ENCODE measurements at places on chromosomes 6 and 20.

GRCh38 chr6:7674291-7674690, 51.6 kb upstream of the BMP6 start:
- DNase-seq = no peak

- no peak for DNase-seq
Measured at GRCh38 chr6:108832738-108833137, 15.5 kb upstream of the ARMC2 start.

GRCh38 chr6:83592770-83593394, 80.5 kb downstream of the PRSS35 start:
- no peak for DNase-seq

- no peak for DNase-seq
Measured at GRCh38 chr6:129605967-129606366, 104.0 kb downstream of the ARHGAP18 start.

- no peak for DNase-seq
Measured at GRCh38 chr20:33673410-33674293, 576 bp downstream of the NECAB3 start.

DNA sequence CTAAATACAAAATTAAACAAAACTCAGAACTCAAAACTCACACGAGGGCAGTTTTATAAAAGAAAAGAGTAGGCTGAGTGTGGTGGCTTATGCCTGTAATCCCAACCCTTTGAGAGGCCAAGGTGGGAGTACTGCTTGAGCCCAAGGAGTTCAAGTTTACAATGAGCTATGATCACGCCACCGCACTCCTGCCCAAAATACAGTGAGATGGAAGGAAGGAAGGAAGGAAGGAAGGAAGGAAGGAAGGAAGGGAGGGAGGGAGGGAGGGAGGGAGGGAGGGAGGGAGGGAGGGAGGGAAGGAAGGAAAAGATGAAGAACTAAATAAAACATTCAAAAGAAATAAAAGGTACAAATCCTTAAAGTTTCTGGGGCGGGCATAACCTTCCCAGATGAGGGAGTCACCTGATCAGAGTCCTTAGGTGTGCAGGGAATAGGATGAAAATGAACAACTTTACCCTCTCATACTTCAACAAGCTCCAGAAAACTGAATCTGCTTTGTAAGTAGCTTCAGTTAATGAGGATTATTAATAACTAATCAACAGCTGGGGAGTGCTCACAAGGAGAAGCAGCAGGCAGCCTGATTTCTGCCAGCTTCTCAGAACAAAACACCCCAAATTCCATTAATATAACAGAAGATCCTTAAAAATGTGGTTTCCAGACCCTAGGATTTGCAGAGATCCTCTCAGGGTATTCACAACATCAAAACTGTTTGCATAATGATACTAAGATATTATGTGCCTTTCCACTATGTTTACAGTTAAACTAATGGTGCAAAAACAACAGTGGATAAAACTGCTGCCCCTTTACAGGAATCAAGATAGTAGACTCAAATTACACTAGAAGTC, 21.8 kb downstream of the LMBRD1 start:
- DNase-seq = no peak

GRCh38 chr6:110876806-110877564, 2.4 kb downstream of the AMD1 start:
- DNase-seq = no peak

GRCh38 chr6:35810971-35811698, 6.0 kb downstream of the LHFPL5 start:
- DNase-seq = no peak

DNA sequence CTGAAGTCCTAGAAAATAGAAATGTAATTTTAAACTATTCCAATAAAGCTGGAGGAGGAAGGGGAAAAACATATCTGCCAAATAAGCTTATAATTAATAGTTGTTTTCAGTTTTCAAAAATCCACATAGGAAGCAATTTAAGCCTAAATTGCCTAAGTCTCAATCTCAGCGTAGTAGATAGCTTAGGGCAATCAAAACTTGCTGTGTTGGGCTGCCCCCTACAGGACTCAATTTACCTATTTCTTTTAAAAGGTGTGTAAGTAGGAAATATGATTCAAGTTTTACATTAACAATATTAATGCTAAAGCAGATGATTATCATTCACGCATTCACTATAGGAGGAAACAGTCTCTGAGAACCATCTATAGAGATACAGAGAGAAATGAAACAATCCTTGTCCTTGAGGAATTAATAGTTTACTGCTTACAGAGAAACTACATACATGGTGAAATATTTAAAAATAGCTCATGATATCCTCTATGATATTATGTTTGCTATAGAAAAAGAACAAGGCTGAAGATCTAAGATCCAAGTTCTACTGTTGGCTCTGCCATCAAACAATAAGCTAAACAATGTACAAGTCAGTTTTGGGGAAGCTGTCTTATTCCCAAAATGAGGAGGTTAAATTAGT, 102.1 kb downstream of the ATG5 start:
- peak; percentile 84 for DNase-seq

DNA sequence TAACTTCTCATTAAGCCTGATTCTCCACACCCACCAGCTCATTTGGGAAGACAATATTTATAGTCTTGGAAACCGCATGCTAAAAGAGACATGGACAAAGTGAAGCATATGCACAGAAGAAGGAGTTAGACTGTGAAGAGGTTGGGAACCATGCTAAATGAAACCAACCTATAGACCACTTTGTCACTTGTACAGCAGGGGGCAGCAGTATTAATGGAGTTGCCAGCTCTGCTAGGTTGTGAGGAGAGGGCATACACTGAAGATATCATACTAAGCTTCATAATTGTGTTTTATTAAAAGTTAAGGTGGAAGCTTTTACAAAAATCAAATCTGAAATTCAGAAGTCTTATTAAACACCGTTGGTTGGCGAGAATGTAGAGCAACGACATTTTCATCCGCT, 38.3 kb upstream of the HMGCLL1 start:
- DNase-seq = no peak

- no peak for DNase-seq
Measured at GRCh38 chr20:15654208-15654649, 919.0 kb downstream of the KIF16B start.

GRCh38 chr6:3308106-3308505, 49.4 kb downstream of the PSMG4 start:
- DNase-seq = no peak

DNA sequence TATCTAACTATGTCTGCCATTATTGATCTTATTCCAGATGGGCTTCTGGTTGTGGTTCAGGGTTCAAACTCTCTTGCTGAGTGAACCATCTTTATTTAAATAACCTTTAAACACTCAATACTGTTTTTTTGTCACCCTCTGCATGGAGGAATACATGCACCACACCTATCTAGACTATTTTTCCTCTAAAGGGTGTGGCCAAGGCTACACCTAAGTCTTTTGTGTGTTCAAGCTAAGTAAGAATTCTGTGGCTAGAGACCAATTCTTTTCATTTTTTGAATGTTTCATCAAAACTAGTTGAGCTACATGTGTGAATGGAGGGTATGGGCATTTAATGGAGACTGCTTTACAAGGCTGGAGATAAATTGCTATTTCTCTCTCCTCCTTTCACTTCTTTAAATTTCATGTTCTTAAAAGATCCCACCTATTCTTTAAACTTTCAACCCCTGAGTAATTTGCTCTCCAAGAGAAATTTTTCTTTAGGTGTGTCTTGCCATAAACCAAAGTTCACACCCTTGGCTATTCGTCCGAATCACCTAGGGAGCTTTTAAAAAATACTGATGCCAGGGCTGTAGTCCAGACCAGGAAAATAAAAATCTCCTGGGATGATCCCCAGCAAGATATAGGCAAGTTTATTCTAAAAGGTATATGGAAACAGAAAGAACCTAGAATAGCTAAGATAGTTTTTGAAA, 24.8 kb upstream of the MBOAT1 start:
- no peak for DNase-seq

GRCh38 chr20:9520086-9520485, 5.7 kb downstream of the LAMP5 start:
- no peak for DNase-seq

- DNase-seq = no peak
Measured at GRCh38 chr6:167952512-167952859, 45.0 kb upstream of the KIF25 start.

DNA sequence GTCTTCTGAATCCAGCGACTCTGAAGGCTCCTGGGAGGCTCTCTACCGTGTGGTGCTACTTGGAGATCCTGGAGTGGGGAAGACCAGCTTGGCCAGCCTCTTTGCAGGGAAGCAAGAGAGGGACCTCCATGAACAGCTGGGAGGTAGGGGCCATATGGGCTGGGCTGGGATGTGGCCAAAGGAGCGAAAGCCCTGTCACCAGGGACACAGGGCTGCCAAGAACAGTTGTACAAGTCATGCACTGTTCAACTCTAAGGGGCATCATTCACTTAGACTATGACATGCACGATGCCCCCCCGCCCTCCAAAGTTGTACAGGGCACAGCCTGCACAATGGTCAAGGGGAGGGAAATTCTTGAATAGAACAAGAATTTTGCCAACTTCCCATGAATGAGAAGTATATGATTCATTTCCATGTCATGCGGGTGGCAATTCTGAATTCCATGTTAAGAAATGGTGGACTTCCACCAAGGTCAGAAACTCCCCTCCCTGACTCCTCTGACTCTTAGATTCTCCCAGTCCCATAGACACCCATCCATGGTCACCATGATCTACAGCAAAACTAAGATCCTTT, 1.6 kb downstream of the REM1 start:
- no peak for DNase-seq

DNA sequence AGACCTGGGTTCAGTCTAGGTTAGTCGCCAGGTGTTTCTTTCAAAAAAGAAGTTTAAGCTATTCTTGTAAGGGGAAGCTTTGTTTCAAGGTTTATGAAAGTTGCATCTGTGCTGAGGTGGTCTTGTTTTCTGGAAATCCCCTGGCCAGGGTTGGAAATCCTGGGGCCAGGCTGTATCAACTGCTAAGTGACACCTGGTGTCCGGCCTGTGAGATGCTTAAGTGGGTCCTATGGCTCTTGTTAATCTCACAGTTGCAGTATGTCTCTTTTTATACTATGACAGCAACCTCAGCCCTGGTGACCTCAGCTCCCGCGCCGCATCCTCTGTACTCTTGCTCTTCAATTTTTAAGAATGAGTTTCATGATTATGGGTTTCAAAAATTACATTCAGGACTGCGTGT, 72.0 kb downstream of the CHMP4B start:
- no peak for DNase-seq

- peak; percentile 63 for DNase-seq
Measured at GRCh38 chr6:143337201-143337949, 113.1 kb downstream of the ADAT2 start.

DNA sequence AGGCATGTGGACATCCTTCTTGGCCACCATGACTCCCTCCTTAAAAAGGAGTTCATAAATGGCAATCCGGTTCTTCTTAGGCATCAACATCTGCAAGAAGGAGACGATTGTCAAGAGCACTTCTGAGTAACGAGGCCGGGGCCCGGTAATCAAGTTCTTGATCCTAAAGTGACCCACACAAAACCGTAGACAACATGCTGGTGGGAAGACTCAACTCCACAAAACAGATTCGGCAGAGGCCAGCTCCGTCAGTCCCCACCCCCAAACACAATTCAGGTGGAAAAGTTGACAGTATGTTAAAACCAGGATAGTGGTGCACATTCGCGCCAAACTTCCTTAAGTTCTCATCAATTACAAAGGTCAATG, 754 bp downstream of the RPS10 start:
- no peak for DNase-seq

- no peak for DNase-seq
Measured at GRCh38 chr6:35309611-35310264, 12.1 kb downstream of the DEF6 start.

DNA sequence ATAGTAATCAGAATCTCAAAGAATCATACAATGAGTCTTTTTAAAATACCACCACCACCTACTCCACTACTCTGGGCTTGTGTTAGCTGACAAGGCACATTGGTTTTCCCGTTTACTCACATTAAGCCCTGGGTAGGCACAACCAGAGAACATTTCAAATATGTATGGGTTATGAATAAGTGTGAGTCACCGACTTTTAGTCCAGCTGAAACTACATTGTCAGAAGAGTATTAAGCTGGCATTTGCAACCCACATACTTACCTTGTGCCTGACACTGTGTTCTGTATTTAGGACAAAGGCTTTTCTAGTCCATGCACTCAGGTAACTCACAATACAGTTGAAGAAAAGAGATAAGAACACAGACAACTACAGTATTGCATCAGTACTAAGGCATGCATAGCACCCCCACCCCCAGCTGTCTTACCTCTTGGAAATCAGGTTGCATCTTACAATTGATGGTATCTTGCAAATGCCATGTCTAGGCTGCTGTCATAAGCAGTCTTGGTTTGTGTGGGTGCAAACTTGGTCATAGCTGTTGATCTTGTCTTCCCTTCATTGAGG, 40.3 kb upstream of the AHI1 start:
- peak; percentile 34 for DNase-seq

DNA sequence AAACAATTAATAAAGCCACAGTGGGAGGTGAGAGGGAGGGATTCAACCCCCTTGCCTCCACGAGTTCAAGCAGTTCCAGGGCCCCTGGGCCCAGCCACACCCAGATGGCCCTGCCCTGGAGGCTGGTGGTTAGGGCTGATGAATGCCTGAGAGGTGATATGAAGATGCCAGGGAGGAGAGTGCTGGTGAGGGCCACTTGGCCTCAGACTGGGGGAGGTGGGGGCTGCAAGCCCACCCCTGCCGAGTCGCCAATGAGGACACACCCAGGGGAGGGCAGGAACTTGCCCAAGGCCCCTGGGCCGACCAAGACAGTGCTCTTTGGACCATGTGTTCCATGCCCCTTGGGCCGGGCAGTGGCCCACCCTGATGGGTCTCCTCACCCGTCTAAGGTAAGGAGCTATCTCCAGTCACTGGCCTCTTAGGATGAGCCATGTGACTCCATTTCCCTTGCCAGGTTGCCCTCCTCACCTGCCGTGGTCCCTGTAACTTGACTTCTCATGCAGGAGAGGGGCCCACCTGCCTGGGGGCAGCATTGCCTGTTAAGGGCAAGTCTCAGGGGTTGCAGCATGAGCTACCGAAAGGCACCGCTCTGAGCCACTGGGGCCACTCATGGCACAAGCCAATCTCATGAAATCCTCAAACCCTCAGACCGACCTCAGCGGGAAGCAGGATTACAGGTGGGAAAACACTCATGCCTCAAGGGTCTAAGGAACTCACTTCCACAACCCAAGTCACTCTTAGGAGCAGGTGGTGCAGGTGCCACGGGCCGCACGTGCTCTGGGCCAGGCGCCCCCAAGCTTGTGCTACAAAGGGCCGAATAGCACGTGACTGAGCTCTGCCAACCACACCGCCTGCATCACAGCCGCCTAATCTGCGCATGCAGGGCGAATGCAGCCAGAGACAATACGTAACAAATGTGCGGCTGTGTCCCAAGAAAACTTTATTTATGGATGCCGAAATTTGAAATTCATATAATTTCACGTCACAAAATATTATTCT, 147.4 kb upstream of the MLN start:
- no peak for DNase-seq

- DNase-seq = no peak
Measured at GRCh38 chr6:228881-229651, 63.2 kb upstream of the DUSP22 start.

DNA sequence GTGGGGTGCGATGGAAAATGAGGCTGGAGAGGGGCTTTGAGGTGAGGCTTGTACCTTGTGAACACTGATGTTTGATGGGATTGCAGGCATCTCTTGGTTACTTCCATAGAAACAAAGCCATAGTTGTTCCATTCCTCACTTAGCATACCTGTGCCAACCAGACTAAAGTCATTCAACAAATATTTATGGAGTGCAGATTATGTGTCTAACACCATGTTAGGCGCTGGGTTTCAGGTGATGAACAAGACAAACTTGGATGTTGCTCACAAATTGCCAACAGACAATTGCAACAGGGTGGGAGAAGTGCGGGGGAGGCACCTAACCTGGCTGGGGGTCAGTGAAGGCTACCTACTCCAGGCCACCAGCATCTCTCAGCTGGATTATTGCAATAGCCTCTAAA, 1.5 kb downstream of the TTPAL start:
- DNase-seq = no peak

All from activated naive CD4-positive, alpha-beta T cell treated with anti-CD3 and anti-CD28 coated beads, Interleukin-2, amount 10 ng/mL, durations not matched to agents 7 days and 5 days (primary cell).